ENCODE measurements at places on chromosomes 2 and 18.

DNA sequence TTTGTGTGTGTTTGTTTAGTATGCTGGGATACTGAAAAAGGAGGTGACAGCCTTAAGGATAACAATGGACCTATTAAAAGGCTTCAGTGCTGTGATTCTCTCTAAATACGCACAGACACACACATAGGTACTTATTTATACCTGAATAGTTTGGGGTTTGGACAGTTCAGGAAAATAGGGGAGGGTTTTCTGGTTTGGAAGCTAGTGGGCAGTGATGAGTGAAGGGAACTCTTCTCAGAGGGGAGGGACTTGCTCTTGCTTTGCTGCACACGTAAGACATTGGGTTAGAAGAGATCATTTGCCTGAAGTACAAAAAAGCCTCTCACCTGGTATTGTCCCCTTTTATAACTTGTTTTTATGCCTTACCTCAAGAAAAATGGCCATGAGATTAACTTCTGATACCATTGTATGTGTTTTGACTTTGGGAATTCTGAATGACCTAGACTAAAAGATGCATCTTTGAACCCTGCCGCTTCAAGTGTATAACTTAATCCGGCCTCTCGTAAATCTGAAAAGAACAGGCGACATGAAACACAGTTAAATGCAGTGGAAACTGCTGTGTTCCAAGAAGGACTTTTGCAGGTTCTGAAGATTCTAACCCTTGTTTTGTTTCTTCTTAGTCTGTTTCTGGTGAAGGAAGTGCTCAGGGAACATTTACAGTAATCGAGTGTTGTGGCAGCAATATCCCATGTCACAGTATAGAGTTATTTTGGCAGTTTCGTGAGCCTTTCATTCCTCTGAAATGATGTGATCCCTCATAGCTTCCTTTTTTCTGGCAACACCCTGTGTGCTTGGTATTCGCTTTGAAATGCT lies 2.5 kb downstream of the CRIM1 start:
- no peak for DNase-seq

DNA sequence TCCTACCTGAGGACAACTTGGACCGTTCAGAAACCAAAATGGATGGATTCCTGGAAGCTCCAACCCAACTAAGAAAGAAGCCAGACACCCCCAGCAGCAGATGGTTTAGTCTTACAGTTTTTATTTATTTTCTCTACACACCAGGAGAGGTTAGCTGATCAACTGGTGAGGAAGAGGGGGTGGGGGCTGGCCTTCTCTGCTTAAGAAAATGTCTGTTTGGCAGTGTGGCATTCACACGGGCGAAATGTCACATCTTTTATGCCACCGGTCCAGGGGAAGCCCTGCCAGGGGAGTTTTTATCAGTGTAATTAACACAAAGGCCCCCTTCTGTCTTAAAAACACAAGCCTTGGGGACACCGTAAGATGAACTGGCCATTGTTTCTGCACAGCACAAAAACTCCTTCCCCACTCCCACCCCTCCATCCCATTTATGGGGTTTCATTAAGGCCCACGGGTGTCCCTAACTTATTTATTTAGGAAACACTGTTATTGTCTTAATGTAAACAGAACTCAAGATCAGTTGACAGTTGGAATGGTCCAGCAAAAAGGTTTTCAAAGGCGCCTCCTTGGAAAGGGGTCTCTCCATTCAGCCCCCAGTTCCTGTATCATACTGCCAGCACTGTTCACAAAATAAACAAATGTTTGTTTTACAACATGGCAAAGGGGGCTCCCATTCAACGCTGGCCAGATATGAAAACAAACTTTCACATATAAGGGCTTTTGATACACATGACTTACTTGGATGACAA lies 217.0 kb downstream of the C1D start:
- no peak for DNase-seq

- DNase-seq = no peak
Measured at GRCh38 chr2:86271248-86271647, 66.2 kb downstream of the REEP1 start.

DNA sequence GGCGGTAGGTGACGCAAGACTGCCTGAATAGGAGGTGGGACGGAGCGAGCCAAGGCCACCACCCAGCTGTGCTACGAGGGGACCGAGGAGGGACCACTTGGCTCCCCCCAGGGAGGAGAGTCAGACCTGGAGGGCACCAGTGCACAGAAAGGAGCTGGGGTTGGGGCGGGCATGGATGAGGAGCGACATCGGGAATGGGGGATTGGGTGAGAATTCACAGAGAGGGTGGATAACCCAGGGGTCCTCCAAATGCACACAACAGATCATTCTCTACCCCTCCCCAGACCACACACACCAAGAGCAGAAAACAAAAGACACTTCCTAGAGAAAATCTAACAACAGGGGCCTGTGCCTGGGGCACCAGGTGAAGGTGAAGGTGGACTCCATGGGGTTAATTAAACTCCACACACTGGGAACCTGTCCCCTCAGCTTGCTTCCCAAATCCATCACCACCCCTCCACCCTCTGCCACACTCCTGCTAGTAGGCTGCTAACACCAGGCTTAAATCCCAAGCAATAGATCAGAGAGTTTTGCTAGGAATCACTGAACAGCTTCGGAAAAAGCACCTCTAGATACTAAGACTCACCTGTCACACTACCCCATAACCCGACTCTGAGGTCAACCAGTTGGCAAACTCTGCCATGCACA lies 274.6 kb downstream of the EIPR1 start:
- DNase-seq = no peak

GRCh38 chr2:218375212-218375611 lies 6.9 kb upstream of the SLC11A1 start:
- DNase-seq = no peak

DNA sequence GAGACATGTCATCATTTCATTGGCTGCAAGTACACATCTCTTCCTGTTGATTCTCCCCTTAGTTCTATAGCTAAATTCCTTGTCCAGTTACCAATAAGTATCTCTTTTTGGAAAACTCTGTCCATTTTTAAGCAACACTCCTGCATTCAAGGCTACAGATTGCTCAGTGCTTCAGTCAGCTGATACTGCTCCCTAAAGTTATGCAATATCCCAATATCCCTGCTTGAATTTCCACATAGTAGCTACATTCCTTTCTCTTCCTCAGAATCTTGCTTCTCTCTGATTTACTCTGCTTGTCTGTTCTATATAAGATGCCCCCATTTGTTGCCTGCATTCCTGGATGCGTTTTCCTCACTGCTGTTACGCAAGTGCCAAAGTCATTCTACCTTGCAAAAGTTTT lies 109.8 kb downstream of the PARD3B start:
- no peak for DNase-seq

- no peak for DNase-seq
Measured at GRCh38 chr2:98027538-98027937, 31.8 kb upstream of the TMEM131 start.

- no peak for DNase-seq
Measured at GRCh38 chr2:145085612-145086011, 565.7 kb upstream of the ZEB2 start.

- DNase-seq = no peak
Measured at GRCh38 chr2:74860521-74860920, 26.6 kb downstream of the HK2 start.

GRCh38 chr2:196918927-196919326 lies 7.6 kb downstream of the PGAP1 start:
- no peak for DNase-seq

DNA sequence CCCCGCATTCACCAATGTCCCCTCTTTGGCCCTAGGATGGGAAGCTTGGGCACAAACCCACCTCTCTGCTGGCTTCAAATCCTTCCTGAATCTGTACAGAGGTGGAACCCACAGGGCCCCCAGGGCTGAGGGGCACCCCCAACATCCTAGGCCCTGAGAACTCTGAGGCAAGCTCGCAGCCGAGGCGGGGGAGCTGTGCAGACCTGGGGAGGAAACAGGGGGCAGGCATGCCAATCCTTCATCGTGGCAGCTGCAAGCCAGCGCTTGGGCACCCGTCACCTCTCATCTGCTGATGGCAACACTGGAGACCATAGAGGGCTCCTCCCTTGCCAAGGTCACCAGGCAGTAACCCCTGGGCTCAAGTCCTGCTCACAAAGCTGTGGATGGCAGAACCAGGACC lies 10.8 kb downstream of the ECEL1 start:
- DNase-seq = no peak

DNA sequence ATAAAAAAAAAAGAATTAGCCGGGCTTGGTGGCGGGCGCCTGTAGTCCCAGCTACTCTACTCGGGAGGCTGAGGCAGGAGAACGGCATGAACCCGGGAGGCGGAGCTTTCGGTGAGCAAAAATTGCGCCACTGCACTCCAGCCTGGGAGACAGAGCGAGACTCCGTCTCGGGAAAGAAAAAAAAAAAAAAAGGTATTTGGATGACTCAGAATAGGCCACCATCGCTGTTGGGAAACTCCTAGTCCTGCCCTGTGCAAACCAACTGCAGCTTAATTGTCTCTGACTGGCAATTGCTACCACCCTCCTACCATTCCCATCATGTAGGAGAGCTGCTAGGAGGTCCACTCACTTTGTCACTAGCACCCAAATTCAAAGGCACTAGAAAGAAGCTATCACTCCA lies 43.5 kb downstream of the ATP8B1 start:
- DNase-seq = no peak

All from stimulated activated CD4-positive, alpha-beta T cell treated with anti-CD3 and anti-CD28 coated beads, Interleukin-1b, Interleukin-23, amount 100 ng/mL, for 4 hours (primary cell).